ENCODE measurements at places on chromosomes 3 and 15.

- DNase-seq, result no peak
Observed at GRCh38 chr3:182608832-182609231, 184.5 kb upstream of the ATP11B start.

GRCh38 chr3:141089339-141090152 lies 38.4 kb downstream of the SPSB4 start:
- DNase-seq, result no peak

GRCh38 chr3:30181178-30181465 lies 425.3 kb upstream of the TGFBR2 start:
- DNase-seq, result no peak

DNA sequence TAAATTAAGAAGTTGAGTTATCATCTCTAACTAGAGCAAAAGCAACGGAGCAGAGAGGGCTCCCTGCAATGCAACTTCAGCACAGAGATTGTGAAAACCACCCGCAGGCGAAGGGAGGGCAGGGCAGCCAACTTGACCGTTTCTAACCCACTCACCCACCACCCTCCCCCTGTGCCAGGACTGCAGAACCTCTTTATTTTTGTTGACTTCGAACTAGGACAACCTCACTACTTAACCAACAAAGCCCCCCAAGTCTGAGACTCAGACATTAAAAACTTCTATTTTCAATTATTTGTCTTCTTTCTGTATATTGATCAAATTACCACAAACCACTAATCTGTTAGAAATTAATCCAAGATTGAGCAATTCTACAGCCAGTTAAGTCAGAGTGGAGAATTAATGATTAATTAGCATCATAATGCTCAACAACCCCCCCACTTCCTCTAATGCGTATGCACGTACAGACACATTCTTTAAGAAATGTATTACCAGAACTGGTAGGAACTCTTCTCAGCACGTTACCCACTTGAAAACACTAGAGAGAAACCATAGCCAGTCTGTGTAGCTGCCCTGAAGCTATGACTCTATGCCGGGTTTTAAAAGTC lies 2.0 kb downstream of the MGLL start:
- DNase-seq, result no peak

- no peak for DNase-seq
Observed at GRCh38 chr15:56739964-56740640, 6.8 kb upstream of the ZNF280D start.

- DNase-seq, result no peak
Observed at GRCh38 chr3:113212150-113212843, 940 bp downstream of the BOC start.

GRCh38 chr3:29314727-29315088 lies 33.8 kb downstream of the RBMS3 start:
- no peak for DNase-seq

DNA sequence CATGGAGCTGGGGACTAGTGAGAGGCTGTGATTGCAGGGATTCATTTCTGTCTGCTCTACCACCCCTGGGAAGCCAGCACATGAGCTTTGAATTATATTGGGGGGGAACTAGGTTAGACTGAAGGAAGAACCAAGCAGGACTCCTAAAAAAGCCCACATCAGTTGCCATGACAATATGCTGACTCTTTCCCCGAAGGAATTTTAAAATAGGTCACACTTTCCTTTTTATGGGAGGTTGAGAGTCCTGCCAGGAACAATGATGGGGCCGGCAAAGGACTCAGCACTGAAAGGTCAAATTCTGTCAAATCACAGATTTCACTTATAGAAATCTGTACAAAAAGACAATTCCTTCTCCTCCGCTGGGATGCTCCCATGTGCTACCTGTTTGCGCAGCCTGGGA lies 130.8 kb downstream of the ZNF621 start:
- DNase-seq, result no peak

DNA sequence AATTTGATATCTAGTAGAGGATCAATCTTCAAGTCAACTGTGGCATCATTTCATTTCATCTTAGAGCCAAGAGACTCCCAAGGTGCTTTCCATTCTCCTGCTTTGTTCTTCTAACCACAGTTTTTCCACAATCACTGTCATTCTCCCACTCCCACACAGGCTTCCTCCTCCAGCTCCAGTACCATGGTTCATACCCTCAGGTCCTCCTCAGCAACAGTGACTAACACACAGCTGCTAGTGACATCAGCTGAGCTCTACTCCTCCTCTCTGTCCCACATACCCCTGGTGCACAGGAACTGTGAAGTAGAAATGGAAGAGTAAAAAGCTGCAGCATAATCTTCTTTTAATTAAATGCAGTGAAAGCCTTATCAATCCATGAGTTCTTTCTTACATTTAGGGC lies 200.2 kb upstream of the DPH6 start:
- DNase-seq, result peak; percentile 64

DNA sequence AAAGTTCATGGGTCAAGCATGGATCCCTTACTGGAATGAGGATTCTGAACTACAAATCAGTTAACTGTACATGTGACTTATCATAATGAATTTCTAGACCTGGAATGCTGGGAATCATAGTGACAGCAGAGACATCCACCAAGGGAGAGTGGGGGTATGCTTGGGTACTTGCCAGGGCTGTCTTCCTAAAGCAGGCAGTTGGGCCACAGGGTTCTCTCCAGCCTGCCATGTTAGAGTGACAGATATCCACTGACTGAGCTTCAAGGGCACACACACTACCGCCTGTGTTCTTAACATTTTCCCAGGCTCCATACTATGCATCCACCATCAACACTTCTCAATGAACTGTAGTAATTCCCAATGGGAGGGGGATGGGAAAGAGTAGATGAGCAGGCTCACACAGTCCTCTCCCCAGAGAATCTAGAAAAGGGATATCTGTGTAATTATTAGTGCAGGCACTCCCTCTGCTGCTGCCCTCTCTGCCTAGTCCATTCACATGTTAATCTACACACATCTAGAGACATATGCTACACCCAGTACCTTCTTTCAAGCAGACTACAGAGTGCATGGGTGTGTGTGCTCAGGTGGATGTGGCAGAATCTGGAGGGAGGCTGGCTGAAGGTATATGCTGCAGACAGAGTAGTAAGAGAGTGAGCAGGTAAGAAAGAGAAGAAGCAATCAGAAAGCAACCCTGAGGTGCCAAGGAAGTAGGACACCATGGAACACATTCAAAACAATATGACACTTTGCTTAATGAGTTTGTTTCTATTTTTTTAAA lies 3.7 kb downstream of the FSTL1 start:
- no peak for DNase-seq

GRCh38 chr3:28299705-28300104 lies 48.8 kb upstream of the ZCWPW2 start:
- DNase-seq, result no peak

DNA sequence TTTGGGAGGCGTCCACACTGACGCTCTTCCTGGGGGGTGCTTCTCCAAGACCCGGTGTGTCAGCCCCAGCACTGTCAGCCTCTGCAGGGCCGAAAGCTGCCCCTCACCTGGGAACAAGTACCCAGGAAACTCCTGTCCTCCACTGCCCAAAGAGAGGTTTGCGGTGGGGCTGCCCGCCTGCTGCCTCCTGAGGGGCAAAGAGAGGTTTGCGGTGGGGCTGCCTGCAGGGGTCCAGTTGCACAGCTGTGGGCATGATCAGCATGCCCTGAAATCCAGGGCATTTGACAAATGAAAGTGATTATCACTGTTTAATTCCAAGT lies 15.1 kb upstream of the SNRPA1 start:
- no peak for DNase-seq

- no peak for DNase-seq
Observed at GRCh38 chr3:65706301-65706700, 332.4 kb downstream of the MAGI1 start.

GRCh38 chr3:151407928-151408327 lies 23.4 kb upstream of the P2RY12 start:
- no peak for DNase-seq

GRCh38 chr3:32882603-32883025 lies 64.8 kb downstream of the TRIM71 start:
- DNase-seq, result no peak

GRCh38 chr3:14371573-14372474 lies 30.6 kb upstream of the SLC6A6 start:
- DNase-seq, result peak; percentile 15

DNA sequence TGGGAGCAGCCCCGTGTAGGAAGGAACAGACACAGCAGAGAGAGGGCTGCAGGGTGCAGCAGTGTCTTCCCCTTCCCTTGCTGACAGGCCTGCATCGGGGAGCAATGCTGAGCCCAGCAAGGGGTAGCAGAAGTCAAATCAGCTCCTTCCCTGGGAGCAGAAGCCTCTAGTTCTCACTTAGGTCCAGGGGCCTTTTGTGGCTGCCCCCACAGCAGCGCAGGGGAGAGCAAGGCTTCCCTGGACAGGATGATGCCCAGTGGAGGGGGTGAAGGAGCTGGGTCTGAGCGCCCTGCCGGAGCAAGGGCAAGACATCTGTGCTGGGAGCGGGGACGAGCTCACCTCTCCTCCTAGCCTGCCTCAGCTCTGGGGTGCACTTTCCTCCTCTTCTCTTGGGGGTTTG lies 827 bp downstream of the PLCB2 start:
- DNase-seq, result no peak

GRCh38 chr3:98326945-98327344 lies 26.7 kb upstream of the OR5K4 start:
- no peak for DNase-seq

GRCh38 chr3:54240309-54240708 lies 118.0 kb downstream of the CACNA2D3 start:
- no peak for DNase-seq

GRCh38 chr15:29046977-29047376 lies 161.2 kb downstream of the APBA2 start:
- no peak for DNase-seq

DNA sequence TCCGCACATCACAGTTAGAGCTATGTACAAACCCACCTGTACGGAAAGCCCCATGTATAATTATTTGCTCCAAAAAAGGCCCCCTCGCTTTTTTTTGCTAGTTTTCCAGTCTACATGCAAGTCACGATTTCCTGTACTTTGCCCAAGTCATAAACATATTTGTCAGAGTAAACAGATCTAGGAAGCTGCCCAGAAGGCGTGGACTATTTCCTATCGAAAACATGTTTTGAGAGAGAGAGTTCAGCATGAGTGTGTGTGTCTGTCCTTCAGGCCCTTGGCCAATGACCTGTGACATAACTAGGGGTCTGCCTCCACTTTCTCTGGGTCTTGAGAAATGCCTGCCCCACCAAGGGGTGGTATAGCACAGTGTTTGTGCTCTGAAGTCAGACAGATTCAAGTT lies 72.7 kb upstream of the HACD2 start:
- no peak for DNase-seq

- DNase-seq, result no peak
Observed at GRCh38 chr15:48253172-48253571, 47.1 kb downstream of the SLC12A1 start.

- no peak for DNase-seq
Observed at GRCh38 chr3:124227150-124227630, 235.3 kb upstream of the ROPN1 start.

DNA sequence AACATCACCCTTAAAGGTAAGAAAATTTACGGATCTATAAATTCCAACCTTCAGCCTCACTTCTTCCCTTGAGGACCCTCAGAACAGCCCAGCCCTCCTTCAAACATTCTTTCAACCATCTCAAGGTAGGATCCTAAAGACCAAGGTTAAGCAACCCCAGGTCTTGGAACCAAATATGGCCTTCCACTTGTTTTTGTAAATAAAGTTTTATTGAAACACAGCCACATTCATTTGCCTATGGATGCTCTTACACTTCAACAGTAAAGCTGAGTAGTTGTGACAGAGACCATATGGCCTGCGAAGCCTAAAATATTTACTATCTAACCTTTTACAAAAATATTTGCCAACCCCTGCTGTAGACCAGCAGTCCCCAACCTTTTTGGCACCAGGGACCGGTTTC lies 70.4 kb upstream of the NTRK3 start:
- no peak for DNase-seq

DNA sequence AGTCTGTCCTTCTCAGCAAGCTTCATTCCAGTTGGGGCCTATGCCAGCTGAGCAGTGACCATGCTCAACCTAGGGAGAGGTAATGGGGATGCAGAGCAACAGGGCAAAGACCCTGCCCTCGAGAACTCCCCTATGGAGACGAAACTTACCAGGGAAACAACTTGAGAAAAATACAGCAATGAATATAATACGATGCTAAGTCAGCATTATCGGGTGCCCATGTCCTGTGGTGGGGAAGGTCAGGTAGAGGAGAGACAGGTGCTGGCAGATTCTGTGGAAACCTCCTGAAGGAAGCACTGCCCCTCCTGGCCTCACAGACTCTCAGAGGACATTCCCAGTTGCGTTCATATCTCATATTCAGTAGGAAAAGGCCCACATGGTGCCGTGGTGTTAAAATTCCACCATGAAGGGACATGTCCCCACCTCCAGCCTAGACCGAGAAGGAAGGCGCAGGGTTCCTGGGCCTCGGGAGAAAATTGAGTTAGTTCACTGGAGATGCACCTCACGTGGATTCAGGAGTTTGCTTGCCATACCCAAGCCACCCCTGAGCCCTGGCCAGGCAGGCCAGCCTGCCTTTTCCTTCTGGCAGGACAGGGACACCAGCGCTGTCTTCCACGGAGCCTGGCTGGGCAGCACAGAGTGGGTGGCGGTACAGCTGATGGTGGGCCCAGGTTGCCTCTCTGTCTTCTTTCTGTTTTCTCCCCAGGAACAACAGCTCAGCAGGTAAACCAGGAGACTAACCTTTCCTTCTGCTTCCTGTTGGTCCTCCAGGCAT lies 62.4 kb downstream of the BOC start:
- no peak for DNase-seq

DNA sequence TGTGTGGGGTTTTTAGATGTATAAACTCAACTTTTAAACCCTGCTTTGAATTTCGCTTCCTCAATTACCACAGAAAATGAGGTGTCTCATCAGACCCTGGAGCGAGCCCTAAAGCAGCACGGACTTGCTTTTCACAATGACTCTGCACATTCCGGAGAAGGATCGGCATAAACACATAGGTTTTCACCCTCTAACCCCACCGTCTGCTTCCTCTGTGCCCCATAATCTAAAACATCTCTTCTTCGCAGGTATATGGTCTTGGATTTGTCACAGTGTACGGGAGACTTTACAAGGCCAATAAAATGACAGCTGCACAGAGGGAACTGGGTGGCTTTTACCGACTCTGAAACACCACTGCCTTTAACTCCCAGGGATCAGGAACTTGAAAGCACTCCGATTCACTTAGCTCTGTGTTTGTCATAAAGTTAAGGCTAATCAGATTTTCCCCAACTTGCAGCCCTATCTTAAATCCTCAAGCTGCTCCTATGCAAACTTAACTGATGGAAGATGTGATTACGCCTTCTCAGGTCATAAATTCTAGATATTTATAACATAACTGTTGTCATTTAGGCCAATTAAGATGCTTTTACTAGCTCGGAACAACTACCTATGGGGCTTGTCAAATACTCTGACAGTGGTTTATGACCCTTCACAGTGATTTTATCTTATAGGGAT lies 133.4 kb upstream of the WNT5A start:
- no peak for DNase-seq
